ENCODE measurements at places on chromosomes 6 and 20.

DNA sequence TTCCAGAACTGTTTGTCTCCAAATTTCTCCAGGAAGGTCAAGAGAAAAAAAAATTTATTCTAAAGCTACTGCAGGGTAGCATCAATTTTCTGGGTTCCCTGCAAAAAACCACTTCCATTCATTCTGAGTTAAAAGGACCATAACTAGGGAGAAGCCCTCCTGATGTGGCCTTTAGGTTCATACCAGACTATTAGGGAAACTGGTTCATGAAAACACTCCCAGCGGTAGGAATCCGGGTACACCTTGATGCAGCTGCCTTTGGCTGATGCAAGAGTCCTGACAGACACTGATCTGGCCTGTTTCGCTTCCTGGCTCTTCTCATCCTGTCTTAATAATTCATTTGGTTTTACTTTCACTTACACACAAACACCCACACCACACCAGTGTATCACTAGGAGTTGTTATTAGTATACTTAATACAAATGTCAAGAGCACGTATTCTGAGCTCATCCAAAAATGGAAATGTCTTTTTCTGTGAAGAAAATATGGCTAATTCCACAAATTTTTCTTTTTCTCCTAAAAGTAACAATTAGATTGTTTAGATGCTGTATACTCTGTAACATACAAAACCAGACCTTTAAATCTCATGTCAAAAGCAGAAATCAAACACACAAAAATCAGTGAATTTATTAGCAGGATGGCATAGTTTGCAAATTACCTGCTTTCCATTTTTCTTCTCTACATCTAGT lies 38.4 kb upstream of the ARHGAP18 start:
- DNase-seq: no peak

GRCh38 chr6:5943591-5943990 lies 63.1 kb downstream of the NRN1 start:
- DNase-seq: no peak

DNA sequence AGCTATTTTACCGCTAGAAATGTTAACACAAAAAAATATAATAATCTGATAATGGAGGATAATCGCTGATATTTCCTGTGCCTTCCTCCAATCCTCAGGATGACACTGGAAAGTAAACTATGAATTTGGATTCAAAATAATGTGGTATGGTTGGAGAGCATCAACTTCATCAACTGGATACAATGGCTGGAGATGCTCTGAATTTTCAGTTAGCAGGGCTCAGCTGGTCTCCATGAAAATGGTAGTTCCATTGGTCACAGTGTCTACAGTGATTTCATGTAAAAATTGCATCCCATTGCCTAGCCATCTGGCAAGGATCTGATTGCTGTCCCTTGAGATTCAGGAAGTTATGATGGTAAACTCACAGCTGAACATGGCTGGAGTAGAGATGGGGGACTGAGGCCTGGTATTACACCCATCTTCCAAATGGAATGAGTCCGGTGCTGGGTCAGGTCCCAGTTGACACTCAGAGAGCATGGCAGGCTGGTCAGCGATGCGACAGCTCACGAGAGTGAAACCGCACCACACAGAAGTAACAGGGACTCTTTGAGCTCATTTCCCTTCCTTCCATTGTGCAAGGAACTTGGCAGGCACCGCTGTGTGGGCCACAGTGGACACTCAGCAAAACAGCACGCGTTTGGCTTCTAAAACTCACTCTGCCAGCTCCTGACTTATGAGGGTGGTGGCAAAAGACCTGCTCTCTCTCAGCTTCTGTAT lies 142.4 kb upstream of the TNFAIP3 start:
- DNase-seq: no peak

- no peak for DNase-seq
Observed at GRCh38 chr6:5679691-5680090, 327.0 kb downstream of the NRN1 start.

Measured in GM04504 (cell line).